ENCODE measurements at places on chromosomes 11 and 22.
A peak's percentile ranks its signal among the peaks of the same experiment; 100 is the strongest.

DNA sequence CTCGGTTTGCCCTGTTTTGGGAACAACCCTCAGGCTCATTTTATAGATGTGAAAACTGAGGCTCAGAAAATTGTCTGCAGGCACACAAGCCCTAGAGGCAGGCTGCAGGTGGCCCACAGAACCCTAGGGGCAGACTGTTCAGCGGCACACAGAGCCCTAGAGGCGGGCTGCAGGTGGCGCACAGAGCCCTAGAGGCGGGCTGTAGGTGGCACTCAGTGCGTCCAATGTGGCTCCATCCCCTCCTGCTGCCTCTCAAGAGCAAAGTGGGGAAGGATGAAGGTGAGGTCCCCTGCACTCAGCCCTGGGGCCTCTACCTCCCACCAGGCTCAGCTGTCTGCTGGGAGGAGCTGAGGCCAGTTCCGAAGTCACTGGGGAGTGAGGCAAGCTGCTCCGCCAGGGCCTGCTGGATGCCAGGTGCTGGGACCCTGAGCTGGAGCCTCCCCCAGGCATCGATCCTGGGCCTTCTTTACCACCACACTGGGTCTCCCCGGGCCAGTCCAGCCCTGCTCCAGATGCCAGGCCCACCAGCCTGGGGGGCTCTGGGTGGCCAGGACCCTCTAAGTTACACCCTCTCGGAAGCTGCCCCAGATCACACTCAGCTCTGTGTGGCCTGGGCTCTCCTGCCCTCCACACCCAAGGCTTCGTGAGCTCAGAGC is 2.3 kb downstream of the ACY3 start:
- peak; percentile 27 for DNase-seq

GRCh38 chr11:64687643-64688533 is 35.1 kb downstream of the NRXN2 start:
- DNase-seq = no peak

- DNase-seq = no peak
These were observed 10.2 kb upstream of the LDHA start for GRCh38 chr11:18384157-18384641.

DNA sequence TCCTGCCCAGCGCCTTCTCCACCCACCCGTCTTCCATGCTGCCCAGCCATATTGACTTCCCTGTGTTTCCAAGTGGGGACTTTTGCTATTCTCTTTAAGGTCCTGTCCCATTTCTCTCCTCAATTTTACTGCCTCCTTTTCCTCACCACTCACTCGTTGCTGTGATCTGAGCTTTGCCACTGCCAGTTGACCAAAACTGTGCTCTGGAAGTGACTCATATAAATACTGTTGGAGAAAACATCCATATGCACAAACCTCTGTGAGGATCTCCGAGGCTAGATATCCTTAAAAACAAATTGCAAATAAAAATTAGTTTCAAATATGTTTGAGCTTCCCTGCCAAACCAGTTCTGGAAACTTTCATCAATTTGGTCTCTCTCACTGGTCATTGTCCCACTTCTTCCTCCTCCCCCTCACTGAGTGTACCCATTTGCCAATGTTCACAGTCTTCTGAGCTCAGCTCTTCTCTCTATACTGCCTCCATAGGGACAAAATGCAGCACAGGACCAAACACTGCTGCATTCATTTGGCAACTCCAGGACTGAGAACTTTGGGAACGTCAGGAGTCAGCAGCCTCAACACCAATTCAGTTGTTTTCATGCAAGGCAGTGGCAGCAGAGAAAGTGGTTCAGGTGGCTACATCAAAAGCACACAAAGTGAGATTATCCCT is 34.0 kb upstream of the MMP13 start:
- DNase-seq = no peak

DNA sequence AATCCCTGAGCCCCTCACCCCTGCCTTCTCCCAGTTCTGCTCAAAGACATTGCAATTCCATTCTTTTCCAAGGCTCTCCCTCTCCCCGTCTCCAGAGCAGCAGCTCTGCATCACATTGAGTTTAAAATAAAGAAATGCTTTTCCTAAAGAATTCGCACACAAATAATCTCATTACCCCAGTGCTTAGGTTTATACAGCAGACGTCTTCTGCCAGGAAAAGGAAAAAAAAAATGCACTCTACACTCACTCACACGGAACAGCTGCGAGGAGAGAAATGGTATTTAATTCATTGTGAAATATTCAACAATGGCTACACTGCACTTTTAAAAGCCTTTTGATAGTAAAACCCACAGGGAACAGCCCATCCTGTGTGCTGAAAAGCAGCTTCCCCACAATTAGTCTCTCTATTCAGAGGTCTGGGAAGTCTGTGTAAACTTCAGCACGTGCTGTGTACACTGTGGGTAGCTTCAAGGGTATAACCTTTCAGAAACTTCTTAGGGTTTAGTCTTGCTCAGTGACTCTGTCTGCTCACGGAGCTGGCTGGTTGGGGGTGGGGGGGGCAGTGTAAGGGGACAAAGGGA is 42.8 kb downstream of the ETS1 start:
- DNase-seq = no peak

DNA sequence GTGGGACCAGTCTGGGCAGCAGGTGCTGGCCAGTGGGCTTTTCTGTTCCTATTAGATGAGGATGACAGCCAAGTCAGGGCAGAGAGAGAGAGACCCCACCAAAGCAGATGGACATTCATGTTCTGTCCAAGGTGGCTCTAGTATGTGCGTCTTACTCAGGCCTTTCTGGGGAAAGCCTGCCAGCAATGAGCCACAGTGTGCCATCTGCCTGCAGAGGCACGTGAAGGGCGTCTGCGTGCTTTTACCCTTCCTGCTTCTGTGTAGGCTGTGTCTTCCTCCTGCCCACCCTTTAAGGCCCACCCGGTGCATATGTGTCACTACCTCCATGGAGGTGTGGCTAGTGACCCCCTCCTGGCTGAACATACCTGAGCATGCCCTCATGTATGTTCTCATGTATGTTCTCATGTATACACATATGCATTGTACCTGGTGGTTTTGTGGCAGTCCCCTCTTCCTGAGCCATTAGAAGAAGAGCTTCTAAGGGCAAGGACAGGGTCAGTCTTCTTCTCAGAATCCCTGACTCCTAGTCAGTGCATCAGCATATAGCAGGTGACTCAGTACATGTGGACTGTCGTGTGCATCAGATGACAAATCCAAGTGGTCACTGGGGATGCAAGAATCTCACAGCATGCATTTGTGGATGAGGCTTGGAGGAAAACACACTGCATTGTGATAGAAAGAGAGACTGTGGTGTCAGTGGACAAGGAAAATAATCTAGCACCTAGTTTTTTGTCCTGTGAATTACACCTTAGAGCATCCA is 90.4 kb upstream of the YWHAH start:
- no peak for DNase-seq

Data from stimulated activated CD8-positive, alpha-beta memory T cell treated with anti-CD3 and anti-CD28 coated beads, Interleukin-2, amount 100 ng/mL, for 48 hours (primary cell).